ENCODE measurements at places on chromosomes 1 and 21.

- peak; percentile 49 for DNase-seq
Observed at GRCh38 chr1:6653436-6654290, 29.0 kb downstream of the THAP3 start.

DNA sequence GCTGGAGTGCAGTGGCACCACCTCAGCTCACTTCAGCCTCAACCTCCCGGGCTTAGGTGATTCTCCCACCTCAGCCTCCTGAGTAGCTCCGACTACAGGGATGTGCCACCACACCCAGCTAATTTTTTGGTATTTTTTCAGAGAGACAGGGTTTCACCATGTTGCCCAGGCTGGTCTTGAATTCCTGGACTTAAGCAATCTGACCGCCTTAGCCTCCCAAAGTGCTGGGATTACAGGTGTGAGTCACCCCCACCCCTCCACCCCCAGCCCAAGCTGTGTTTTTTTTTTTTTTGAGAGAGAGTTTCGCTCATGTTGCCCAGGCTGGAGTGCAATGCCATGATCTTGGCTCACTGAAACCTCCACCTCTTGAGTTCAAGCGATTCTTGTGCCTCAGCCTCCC lies 75.4 kb downstream of the NKAIN1 start:
- DNase-seq = no peak

DNA sequence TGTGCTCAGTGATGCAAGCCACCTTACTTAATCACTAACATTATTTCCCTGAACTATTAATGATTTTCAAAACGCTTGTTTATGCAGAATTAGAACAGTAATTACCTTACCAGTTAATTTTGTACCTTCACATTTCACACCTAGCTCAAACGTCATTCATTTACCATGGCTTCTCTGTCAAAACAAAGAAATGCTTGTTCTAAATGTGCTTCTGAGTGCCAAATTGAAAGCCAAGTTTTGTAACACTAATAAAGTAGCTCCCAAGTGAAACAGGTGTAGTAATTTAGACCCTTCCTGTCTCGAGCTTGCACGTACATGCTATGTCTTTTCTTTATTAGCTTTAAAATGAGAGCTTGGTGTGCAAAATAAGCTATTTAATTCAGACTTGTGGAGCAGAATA lies 533.7 kb upstream of the PKN2 start:
- DNase-seq = no peak

- no peak for DNase-seq
Observed at GRCh38 chr1:56303805-56304204, 275.6 kb downstream of the PLPP3 start.

All from right renal pelvis (tissue), 4 donors.